Stimulated activated CD4-positive, alpha-beta T cell treated with anti-CD3 and anti-CD28 coated beads, Interleukin-4, amount 100 ng/mL, for 1 hour (primary cell): ENCODE measurements at places on chromosomes 2 and 18.

DNA sequence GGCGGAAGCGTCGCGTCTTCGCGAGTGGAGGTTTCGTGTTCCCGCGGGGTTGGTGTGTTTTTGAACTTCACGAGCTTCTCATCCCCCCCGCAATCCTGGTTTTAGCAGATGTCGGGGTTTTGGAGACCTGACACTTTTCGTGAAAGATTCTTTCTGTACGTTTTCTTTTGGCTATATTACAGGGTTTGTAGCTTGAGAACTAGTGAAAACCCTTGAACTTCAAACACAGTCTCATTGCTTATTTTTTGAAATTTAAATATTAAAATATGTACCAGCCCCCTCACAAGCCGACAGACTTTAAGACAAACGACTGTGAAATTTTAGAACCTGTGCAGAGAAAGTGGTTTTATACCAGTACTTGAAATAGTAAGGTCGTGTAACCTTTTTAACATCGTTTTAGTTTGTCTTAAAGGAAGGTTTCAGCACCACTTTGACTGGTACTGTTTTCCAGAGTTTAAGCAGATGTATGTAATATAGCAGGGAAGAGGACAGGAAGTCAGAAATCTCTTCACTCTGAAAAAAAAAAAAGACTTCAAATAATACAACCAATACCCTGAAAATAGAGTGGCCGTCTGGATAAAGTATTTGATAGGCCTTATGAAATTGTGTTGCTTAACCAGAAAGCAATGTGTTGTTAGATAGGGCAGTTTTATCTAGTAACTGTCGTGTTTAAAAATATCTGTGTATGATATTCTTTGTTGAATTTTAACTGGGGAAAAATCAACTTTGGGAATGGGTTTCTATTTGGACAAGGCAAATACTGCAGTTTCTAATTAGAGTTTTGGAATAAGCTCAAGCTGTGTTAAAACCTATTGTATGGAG, 1.4 kb downstream of the SPATS2L start:
- DNase-seq: no peak

DNA sequence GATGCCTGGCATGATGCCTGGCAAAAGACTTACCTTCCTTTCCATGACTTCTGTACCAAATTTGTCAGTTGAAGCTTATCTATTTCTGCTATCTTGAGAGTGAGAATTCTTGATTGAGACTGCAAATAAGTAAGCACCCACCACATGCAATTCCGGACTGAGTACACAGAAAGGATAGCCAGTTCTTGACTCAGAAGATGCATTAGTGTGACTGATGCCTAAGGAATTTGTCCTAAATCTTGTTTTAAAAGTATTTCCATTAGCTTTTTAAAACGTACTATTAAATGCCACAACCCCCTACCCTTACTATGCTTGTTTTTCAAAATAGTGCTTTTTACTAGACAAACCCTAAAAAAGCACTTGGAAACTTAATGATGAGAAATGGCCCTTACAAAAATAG, 545 bp downstream of the MPP4 start:
- no peak for DNase-seq

DNA sequence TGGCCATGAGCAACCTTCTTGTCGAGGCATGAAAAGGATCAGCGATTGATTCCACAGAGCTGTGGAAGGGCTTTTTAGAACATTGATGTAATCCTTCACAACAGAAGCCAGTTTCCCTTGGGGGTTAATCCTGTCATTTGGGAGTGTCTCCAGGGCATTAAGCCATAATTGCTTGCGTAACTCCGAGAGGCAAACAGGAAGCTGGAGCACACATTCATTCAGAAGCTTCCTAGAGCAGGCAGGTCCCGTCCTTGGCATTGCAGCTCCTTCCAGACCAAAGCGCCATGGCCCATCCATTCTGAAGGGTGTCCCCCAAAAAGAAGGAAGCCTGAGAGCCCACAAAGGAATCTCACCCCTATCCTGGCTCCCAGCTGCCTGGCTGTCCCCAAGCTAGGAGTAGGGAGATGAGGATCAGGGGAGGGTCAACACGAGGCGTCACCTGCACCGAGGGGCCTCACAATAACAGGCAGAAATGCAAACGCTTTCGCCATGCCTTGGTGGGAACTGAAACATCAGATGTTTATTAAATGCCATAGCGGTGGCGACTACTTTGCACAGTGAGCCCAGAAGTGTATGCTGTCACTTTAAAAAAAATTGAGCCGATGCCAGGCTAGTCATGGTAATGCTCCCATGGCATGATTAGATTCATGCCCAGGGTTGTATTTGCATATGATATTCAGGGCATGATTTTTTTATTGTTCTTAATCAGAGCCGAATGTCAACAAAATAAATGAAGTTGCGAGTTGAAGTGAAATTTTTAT, 339.4 kb downstream of the BCL11A start:
- DNase-seq: no peak

GRCh38 chr2:122545821-122546220, 790.4 kb downstream of the TSN start:
- DNase-seq: no peak

GRCh38 chr2:173571887-173572680, 217.4 kb downstream of the CDCA7 start:
- no peak for DNase-seq

DNA sequence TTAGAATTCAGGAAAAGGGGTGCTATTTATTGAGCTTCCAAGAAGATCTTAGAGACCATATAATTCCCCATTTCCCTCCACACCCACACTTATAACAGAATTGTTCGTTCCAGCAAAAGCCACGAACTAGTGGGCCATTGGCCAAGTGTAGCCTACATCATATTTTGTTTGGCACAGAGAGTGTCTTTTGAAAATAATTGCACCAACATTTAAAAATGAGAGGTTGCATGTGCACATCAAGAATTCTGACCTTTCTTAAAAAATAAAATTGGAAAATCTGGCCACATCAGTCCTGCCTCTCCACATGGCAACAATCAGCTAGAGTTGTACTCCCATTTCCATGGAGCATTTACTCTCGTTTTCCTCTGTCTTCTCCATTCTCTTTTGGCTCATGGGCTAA, 655.5 kb upstream of the FANCL start:
- no peak for DNase-seq

DNA sequence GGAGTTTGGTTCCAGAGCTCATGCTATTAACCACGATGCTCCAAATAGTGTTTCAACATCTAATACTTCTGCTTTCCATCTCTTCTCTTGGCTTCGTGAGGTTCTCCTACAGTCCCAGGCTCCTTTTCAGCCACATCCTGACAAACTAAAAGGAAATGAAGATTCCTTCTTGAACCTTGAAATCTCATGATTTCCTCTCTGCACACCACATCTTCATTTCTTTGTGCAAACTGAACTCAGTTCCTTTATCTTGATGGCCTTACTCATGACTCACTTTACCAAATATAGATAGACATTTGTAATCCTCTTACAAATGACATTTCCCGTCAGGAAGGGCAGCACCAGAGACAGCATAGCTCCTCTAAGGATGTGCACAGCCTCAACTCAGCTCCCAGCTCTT, 50.0 kb upstream of the ITGA4 start:
- no peak for DNase-seq

GRCh38 chr18:22363867-22364463, 53.8 kb downstream of the CTAGE1 start:
- DNase-seq: no peak

DNA sequence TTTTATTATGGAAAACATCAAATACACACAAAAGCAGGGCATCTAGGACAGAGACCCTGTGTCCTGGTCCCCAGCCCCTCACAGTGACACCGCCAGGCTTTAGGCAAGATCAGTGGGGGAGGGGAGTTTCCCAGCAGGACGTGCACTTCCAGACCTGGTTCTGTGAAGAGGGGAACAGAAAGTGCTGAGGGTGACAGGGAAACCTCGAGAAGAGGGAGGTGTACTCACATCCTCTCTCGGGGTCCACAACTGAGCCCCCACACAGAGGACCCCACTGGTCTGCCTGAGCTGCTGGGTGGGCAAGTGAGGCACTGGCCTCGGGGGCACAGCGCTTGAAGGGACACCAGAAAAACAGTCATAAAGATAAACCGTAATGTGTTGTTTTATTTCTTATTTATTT, 4.4 kb upstream of the GPR35 start:
- DNase-seq: no peak

DNA sequence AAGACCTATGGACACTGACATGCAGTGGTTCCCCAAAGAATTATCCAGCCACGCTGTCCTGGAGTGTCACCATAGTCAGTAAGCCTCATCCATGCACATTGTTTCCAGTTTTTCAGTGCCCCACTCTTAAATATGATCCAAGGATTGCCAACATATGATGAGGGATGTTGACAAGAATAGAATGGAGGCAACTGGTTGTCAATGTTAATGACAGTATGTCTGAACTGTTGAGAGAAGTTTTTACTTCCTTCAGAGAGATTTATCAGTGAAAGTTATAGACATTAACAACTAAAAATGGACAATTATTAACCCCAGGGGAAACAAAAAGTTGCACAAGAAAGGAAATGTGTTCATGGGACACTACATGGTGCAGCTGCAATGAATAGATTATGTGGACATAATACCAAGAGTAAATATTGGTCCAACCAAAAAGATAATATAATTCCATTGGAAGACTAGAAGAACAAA, 69.9 kb downstream of the CYP26B1 start:
- DNase-seq: no peak

DNA sequence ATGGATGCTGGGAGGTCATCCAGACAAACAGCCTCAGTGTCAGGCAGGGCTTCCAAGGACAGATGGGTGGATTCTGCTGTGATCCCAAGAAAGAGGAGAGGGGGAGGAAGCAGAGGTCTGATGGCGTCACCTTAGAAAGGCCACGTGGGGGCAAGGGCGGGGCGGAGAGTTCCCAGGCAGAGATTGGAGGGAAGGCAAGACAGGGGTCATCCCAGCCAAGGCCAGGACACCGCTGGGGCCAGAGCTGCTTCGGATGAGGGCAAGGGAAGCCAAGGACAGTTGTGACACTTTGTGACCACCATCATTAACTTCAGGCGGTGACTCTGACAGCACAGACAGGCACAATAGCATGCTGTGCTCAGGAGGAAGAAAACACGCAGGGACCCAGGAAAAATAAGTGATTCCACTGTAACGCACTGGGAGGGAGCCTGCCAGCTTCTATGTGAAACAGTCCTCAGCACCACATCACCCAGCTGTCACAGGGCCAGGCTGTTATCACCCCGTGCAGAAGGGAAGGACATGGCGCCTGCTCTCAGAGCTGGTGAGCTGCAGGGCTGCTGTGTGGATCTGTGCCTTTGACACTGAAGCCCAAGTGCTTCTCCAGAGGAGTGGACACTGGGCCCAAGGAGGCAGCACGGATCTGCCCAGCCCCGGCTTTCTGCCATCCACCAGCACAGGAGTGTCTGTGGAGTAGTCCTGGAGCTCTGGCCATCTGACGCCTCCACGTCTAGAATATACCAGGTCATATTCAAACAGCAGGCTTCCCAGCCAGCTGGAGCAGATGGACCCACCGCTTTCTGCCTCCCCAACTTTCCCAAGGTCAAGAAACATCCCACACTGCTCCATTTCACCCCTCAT, 204.1 kb downstream of the NDUFA10 start:
- DNase-seq: no peak

- no peak for DNase-seq
Measured at GRCh38 chr2:225276207-225276606, 123.3 kb upstream of the NYAP2 start.

- no peak for DNase-seq
Measured at GRCh38 chr2:133249362-133249761, 318.9 kb downstream of the NCKAP5 start.

- no peak for DNase-seq
Measured at GRCh38 chr2:19989342-19989666, 601 bp downstream of the WDR35 start.
